ENCODE measurements at places on chromosomes 11 and 22.

GRCh38 chr11:124520550-124520854 is 23.0 kb downstream of the OR8B12 start:
- DNase-seq, result no peak

DNA sequence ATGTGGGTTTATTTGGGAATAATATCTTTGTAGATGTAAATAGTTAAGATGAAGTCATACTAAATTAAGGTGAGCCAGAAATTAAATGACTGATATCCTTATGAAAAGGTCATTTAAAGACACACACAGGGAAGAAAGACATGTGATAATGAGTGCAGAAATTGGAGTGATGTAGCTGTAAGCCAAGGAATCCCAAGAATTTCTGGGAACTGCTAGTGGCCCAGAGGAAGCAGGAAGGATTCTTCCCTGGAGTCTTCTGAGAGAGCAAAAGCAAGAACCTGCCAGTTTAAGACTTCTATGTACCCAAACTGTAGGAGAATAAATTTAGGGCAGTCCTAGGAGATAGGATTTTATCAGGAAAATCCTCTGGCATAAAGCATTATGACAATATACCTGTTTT is 66.9 kb downstream of the LRRC4C start:
- no peak for DNase-seq

DNA sequence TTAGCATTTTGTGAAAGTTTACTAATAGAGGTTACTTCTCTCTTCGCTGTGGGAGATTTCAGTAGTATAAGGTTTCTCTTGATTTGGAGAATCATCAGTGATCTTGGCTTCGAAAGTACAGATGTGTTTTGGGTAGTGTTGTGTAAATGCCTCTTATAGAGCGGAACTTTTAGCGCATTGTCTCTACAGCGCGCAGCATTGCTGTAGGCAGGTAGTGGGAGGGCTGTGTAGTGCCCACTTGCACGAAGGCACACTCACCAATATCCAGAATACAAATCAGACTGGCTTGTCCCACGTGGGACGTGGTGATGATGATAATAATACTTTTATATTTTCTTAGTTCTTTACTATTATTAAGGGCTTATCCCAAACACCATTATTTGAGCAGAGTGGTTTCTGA is 51.4 kb downstream of the FAM83F start:
- no peak for DNase-seq

DNA sequence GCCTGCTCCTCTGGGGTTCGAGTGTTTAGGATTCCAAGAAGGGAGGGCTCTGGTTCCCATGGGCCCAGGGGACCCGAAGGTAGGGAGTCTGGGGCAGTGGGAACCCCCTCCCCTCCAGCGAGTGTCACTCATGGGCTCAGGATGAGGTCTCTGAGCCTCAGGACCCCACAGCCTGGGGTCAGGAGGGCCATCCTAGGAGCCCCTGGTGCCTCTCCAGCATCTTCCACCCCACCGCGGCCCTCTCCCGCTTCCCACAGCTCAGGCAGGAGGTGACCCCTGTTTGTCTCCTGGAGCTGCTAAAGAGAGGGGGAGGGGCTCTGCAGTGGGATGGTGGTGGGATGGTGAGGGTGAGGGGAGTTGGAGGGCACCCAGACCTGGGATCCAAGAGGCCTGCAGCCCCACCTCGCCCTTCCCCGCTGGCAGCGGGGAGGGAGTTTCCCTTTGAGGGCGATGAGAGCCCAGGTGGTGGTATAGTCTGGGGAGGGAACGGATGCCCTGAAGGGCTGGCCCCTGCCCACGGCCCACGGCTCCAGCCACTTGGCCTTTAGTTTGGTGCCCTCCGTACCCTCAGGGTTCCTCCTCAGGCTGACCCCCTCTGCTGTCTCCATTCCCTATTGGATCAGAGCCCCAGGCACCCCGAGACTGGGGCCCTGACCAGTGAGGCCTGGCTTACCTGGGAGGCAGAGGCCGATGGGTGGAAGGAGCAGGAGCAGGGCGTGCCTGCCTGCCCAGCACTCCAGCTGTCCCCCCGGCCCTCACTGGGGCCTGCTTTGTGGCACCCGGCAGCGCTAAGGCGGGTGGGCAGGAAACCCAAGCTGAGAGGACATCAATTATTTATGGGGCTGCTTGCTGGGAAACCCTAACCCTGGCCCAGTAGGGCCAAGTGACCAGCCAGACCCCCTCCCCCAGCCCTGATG is 1.1 kb upstream of the CABP4 start:
- DNase-seq, result no peak

DNA sequence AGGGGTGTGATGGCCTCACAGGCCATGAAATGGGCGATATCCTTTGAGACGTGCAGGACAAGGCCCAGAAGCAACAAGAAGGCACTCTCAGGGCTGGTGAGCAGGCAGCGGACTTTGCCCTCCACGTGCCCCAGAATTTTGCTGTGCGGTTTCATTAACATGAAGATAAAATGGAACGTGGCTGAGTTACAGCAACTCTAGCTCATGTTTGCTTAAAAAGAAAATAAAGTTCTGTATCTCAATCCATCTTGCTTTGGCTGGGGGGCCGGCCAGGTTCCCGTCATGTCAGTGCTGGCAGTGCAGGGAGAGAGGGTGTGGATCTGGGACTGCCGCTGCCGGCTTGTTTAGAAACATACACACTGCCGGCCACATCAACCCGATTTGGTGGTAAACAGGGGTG is 370.1 kb downstream of the OPCML start:
- DNase-seq, result no peak

DNA sequence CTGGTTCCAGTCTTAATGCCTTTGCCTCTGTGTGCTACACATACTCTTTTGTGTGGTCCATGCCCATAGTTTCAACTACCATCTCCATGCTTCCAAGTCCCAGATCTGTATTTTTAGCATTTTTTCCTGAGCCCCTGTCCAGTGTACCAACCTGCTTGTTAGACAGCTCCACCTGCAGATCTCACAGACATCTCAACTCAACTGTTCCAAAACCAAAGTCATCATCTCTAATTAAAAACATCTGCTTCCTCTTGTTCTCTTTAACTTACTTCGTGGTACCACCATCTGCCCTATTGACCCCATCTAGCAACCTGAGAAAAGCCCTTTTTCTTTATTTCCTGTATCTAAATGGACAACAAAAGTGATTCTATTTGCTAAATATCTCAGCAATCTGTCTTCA is 8.6 kb upstream of the KMT2A start:
- no peak for DNase-seq

DNA sequence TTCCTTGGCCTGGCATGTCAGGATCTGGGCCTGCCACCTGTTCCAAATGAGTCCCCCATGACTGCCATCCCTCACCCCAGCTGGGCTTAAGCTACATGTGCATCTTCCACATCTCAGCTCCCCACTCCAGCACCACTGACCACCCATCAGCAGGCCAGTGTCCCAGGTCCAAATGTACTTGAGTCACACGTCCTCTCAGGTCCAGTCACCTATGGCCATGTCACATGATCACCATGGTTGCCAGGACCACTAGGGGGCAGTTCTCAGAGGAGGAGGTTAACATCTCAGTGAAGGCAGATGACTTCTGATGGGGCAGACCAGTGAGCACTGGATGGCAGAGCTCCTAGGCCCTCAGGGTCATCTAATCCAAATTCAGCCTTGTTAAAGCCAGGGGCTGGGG is 41.9 kb upstream of the WNT11 start:
- no peak for DNase-seq

Measured in amniotic epithelial cell (primary cell).